ENCODE measurements at places on chromosomes 12 and 14.
A peak's percentile ranks its signal among the peaks of the same experiment; 100 is the strongest.

DNA sequence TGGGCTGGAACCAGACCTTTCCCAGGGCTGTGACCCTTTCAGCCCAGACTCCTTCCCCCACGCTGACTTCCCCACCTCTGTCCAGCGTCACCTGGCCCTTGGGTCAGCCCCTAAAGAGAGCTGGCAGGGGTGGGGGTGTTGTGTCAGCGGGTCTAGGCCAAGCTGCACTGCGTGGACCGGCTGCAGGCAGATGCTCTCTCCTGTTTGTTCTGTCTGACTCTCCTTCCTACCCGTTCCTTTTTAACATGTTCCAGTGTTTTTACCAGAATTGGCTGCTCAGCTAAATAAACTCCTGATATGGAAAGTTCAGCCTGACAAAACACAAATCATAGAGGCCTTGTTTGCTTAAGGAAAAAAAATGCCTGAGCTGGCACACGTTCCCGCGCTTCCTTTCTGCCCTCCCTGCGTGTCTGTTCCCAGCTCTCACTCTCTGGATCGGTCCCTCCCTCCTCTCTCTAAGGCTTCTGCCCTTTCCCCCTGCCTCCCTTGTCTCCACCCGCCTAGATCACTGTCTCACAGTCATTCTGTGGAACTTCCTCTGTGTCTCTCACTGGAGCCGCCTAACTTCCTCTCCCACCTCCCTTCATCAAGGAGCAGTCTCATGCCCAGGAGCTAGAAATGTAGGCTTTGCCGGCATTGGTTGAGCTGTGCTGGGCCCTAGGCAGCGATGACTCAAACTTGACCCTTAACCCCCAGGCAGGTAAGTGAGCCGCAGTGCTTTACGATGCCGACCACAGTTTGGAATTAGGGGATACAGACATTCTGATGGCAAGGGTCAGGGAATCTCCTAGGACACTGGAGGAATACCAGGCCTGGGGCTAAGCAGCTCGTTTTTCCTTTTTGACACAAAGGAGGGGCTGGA, 15.5 kb upstream of the MLXIP start:
- no peak for DNase-seq

DNA sequence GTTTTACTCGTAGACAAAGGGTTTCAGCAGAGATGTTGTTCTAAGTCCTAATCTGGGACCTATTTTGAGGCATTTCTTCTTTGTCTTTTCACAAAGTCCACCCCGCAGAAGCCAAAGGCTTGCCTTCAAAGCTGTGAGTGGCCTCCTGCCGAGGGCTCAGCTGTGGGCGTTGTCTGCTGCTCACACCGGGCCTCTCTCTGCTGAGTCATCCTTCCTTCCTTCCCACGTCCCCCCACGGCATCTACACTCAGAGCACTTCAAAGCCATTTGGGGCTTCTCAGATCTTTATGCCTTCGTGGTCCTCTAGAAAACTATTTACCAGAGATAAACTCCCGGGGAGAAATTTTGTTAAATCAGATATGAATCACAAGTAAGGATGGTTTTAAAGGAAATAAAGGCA, 115.9 kb upstream of the TMPO start:
- DNase-seq: peak; percentile 34

- DNase-seq: no peak
These were observed 7.2 kb upstream of the RBM19 start for GRCh38 chr12:113973109-113973904.

DNA sequence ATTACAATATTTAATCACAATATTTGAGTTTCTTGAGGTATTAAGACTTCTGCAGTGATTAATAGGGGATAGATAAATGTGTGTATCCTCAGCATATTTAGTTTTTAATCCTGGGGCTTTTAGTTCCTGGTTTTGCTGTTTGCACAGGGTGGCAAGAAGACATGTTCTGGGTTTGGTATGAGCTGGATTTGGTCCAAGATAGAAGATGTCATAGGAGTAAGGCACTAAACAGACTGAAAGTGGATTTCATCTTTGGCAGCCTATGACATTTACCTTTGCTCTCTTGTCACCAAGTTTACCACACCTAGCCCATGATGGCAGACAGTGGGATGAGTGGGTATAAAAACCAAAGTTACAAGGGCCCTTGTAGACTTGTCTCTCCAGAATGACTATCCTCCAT, 168.2 kb downstream of the LRRK2 start:
- DNase-seq: no peak

- DNase-seq: no peak
These were observed 42.4 kb upstream of the VRK1 start for GRCh38 chr14:96754845-96755184.

DNA sequence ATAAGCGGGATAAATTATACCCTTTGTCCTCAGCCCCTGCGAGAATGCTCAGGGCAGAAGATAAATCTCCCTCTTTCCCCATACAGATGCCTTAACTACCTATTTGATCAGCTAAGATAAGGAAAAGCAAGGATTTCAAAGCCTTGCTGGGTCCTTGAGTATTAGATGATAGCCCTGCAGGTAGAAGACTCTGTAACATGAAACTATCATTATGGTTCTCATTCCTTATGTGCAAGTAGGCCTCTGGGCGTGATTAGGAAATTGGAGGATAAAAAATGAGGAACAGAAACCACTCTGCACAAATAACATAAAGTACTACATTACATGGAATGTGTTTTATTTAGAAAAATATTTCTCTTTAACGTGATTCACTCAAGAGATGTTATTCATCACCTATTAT, 14.5 kb upstream of the WDR89 start:
- no peak for DNase-seq

- no peak for DNase-seq
These were observed 325.1 kb upstream of the DCN start for GRCh38 chr12:91507754-91508153.

DNA sequence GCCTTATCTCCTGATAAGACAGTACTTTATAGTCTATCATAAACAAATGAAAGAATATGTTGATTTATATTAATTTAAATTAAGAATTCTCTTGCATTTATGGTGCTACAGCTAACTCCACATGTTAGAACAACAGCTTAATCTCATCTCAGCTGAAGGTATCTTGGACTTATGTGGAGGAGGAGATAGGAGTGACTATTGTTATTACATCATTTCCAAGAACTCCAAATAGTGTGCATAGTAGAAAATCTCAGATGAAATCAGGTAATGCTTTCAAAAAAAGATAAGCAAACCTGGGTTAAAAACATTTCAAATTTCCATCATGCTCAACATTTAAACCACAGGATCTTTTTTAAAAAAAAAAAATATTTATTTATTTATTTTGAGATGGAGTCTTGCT, 31.3 kb upstream of the ISM2 start:
- DNase-seq: no peak

- no peak for DNase-seq
These were observed 24.9 kb downstream of the DGLUCY start for GRCh38 chr14:91138511-91139359.

DNA sequence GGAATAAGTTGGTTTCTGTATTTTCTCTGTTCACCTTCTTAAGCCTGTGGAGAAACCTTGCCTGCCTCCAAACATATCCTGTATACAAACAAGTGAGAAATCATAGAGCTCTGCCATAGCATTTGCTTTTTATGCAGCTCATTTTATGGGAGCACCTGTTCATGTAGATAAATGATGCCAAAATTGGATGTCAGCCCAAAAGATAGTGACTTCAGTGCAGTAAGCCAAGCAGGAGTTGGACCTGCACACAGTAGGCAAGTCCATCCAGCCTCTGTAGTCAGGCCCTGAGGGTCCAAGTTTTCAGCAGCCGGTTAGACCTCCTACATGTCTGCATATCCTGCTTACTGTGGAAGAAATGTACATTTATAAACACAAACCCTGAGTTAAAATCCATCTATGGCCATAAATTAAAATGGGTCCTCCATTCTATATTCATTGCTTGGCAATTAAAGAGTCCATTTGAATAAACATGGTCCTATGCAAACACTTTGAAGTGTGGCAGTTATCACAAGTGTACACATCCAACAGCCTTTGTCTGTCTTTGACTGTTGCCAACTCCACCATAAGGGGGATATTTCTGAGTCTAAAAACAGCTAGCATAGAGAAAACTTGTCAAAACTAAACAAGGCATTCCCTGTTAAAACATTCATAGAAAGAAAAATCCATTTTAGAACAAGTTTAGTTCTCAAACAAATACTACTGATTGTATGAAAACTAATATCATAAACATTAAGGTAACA, 847.8 kb downstream of the RPS29 start:
- DNase-seq: no peak

GRCh38 chr12:12158858-12159257, 88.1 kb downstream of the BCL2L14 start:
- DNase-seq: no peak

GRCh38 chr12:793037-793436, 40.7 kb downstream of the WNK1 start:
- no peak for DNase-seq

DNA sequence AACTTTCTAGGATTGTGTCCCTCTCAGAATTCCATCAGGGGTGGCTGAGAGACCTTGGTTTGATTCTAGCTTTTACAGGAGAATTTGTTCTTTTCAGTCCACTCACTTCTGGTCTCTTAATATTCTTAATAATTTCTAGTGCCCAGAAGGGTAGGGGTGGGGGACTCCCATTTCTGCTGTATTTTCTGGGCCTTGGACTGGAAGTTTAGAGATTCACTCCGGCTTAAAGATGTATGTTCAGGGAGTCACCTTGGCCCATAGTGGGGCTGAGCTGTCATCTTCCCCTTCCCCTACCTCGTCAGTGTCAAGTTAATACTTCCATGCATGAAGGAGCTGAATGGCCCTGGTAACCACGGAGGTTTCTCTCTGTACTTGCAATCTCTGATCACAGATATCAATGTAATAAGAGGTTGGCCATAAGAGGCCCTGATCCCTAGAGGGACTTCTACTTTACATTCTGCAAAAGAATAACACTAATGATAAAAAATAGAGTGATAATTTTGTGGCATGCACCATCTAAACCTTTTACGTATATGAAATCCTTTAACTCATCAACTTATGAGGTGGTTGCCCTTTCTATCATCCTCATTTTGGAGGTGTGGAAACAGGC, 6.7 kb downstream of the KRT81 start:
- DNase-seq: no peak

DNA sequence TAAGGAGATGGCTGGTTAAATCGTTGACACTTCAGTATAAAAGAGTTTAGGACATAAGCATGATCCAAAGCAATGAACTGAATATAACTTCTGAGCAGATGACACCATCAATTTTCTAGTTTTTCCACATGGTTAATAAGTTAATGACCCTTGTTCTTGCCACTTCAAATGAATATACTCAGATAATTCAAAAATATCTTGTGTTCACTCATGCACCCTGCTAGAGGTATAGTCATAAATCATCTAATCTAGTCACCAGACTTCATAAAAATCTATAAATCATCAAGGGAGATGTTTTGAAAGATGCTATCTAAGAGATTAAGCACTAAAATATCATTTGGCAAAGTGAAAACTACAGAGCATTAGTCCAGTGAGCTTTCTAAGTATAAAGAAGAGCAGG, 131.9 kb downstream of the MDGA2 start:
- no peak for DNase-seq

DNA sequence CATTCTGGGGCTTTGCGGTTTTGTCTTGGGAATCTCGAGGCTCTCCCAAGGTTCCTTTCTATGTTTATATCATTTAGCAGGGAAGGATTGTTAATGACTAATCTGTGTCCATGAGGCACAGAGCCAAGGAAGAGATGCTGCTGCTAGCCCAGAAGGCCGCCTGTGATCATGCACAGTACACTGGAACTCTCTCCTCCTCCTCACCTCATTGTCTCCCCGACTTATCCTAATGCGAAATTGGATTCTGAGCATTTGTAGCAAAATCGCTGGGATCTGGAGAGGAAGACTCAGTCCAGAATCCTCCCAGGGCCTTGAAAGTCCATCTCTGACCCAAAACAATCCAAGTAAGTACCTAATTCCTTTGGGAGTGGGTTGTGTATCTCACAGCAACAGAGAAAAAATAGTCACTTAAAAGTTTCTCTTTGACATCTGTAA, at the start of gene NR1H4:
TSS of gene NR1H4 (plus strand) at position 151 of the 435 bp plus-strand sequence. CDS start 19,458 bp downstream, outside the sequence.
- DNase-seq: no peak

- DNase-seq: no peak
These were observed 200.2 kb upstream of the RBM19 start for GRCh38 chr12:114166362-114166761.
